ENCODE measurements at places on chromosomes 13 and 19.

DNA sequence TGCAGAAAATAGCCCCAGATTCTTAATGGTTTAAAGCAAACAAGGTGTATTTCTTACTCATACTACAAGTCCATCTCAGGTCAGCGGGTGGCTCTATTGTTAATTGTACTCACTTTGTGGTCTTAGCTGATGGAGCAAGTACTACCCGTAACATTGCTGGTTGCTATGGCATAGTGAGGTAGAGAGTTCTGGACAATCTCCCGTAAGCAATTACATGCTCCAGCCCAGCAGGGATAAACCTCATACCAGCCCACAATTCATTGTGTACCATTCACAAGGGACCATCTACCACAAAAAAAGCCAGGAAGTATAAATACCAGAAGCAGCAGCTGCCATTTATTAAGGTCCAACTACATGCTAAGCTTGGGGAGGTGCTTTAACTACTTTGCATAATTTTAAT, 167.1 kb downstream of the PCDH9 start:
- no peak for DNase-seq

DNA sequence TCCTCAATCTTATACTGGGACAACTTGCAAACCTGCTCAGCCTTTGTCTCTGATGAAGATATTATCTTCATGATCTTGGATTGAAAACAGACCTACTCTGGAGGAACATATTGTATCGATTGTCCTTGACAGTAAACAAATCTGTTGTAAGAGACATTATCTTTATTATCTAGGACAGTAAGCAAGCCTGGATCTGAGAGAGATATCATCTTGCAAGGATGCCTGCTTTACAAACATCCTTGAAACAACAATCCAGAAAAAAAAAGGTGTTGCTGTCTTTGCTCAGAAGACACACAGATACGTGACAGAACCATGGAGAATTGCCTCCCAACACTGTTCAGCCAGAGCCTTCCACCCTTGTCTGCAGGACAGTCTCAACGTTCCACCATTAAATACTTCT, 4.0 kb upstream of the KLK3 start:
- no peak for DNase-seq

DNA sequence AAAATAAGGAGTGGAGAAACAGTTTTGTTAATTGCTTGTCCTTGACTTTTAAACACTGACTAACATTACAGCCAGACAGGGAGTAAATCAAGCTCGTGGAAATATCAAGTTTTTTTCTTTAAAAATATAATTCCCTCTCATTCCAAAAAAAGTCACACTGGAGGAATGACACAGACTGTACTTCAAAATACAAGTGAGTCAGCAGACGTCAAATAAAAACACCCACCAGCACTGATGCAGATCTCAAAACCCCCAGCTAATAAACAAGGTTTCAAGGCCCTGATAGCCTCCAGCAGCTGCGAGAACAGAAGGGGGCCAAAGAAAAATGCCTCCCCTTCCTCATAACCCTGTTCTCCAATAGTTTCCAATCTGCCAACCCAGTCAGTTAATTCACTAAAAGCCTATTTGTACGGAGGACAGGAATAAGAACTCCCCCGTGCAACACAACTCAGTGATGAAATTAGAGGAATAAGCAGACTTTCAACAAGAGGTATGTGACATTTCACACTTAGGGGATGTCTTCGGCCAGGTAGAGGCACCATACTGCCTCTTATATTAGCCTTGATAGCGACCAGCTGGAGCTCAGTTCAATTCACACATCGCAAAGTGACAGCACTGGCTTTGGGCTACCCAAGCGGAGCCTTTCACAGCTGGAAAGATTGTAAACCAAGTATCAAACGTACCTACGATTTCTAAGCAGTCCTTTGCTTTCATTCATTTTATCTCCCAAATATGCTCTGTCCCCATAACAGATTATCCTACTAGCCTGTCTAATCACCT, 561.0 kb upstream of the KLF12 start:
- no peak for DNase-seq

- no peak for DNase-seq
Observed at GRCh38 chr13:98994896-98995295, 17.0 kb upstream of the DOCK9 start.

DNA sequence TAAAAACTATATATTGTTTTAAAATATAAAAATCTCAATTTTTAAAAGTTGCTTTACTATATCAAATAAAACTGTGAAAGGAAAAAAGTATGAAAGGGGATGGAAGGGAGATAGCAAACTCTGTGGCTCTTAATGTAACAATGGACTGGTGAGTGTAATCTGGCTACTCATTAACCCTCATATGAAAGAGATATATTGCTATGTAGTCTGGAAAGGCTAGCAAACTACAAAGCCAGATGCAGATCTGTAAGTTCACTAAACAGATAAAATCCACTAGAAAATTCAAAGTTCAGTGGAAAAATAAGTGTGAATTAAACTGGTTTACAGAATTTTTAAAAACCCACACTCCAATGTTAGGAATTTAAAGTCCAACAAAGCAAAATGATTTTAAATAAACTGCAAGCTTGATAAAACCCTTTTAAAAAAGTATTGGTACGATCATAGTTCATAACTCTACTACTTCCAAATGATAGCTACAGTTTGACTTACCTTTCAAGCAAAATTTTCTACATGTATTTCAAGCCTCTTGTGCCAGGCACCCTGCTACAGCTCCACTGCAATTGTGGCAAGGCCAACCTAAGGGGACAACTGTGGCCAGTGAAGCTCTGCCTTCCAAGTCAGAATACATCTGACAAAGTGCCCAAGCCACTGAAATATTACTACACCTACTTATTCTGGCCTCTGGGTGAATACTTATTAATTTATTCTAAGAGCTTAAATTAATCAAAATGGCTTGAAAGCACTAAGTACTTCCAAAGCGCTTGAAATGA, 647 bp upstream of the ELF1 start:
- no peak for DNase-seq

GRCh38 chr13:113636266-113636963, 21.6 kb downstream of the ATP4B start:
- DNase-seq = no peak

DNA sequence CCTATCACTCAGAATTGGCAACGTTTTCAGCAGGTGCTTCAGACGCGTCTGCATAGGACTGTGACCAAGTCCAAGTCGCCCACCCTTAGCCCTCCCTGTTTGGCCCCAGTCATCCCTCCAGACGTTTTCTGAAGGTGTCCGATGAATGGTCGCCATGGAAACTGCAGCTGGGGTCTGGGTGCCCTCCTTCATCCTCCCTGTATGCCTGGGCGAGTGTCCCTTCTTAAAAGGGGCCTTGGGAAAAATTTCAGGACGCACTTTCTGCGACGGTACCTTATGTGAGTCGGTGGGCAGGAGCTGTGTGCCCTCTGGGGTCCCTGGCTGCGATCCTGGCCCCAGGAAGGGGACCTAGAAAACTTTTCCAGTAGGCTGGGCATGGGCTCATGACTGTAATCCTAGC, 25.1 kb downstream of the MAN2B1 start:
- no peak for DNase-seq

- DNase-seq = no peak
Observed at GRCh38 chr13:99354371-99354951, 47.3 kb upstream of the GPR183 start.

GRCh38 chr13:59834801-59835200, 328.9 kb downstream of the DIAPH3 start:
- DNase-seq = peak; percentile 3
